Right cardiac atrium (tissue), 5 donors: ENCODE measurements at places on chromosomes 1 and 21. TPM values are rescaled to one million over a fixed set of nuclear protein-coding genes. Genes with fewer than 3 reads are reported as not detected.

NBPF8 gene
- 1.9 TPM for total RNA-seq

PCBP3 gene
- 3.4 TPM for total RNA-seq

FCRL4 gene
- not detected for total RNA-seq

SEC16B gene
- total RNA-seq = 1.4 TPM

REG4 gene
- not detected for total RNA-seq

KRTAP19-4 gene
- total RNA-seq = not detected

VSIG8 gene
- not detected for total RNA-seq

SPATA45 gene
- not detected for total RNA-seq

LYPD8 gene
- total RNA-seq = not detected

RALGPS2 gene
- total RNA-seq = 12.3 TPM

S100A7 gene
- total RNA-seq = not detected

AADACL4 gene
- total RNA-seq = not detected

NCAM2 gene
- 9.7 TPM for total RNA-seq

PIGR gene
- 0.09 TPM for total RNA-seq

ZNF648 gene
- not detected for total RNA-seq

MATN1 gene
- total RNA-seq = not detected

DNASE2B gene
- not detected for total RNA-seq

HES3 gene
- total RNA-seq = not detected

ZNF593OS gene
- total RNA-seq = not detected
